Psoas muscle (tissue), 8 donors: ENCODE measurements at places on chromosomes 5 and 9.

DNA sequence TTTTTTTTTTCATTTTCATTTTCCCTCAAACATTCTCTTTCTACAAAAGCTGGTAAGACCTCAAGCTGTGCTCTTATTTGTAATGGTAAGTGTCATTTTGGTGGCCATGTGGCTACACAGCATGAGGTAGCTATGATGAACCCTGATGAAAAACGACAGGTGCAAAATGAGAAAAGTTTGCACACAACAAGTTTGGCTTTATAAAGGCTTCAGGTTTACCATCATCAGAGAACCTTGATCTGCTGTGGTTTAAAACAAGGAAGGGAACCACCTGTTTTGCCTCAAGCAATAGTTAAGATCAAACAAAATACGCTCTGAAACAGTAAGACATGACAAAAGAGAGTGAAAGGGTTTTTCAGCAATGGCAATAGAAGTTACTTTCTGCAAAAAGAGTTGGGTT, 1124.6 kb upstream of the ACO1 start:
- no peak overlapping the region for H3K4me3 ChIP-seq
- H3K27me3 ChIP-seq = no peaks in the 10 kb centered on the region
- H3K36me3 ChIP-seq = no peaks in the 10 kb centered on the region
- no peak for DNase-seq

- no peak for DNase-seq
- no peaks in the 10 kb centered on the region for H3K36me3 ChIP-seq
- no peak overlapping the region for H3K27ac ChIP-seq
- no peak overlapping the region for H3K4me3 ChIP-seq
These were observed 97.0 kb upstream of the VLDLR start for GRCh38 chr9:2524601-2525000.

- no peaks in the 10 kb centered on the region for H3K36me3 ChIP-seq
- no peak for DNase-seq
- H3K4me3 ChIP-seq = no peak overlapping the region
- peaks cover 5% of the 10 kb centered on the region for H3K4me1 ChIP-seq
These were observed 14.3 kb downstream of the IRF1 start for GRCh38 chr5:132475987-132476875.

DNA sequence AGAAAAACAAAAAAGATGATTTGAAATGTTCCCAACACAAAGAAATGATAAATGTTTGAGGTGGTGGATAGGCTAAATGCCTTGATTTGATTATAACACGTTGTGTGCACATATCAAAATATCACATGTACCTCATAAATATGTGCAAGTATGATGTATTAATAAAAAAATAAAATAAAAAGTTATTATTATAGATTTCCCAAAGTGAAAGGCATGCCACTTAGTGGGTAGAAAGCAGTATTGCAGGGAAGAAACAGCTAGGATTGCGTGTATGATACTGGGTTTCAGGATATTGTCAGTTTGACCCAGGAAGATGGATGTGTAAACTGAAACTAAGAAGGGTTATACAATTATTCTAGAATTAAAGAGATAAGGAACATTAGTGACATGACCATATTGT, 3.6 kb upstream of the TMEM38B start:
- peak overlapping the region; percentile 83 for H3K27ac ChIP-seq
- peaks cover 23% of the 10 kb centered on the region for H3K4me1 ChIP-seq
- H3K36me3 ChIP-seq = no peaks in the 10 kb centered on the region
- no peak for DNase-seq
- H3K4me3 ChIP-seq = no peak overlapping the region

- H3K27ac ChIP-seq = peak overlapping the region; percentile 84
- no peak for DNase-seq
- no peaks in the 10 kb centered on the region for H3K27me3 ChIP-seq
- no peaks in the 10 kb centered on the region for H3K36me3 ChIP-seq
- H3K4me1 ChIP-seq = peaks cover 36% of the 10 kb centered on the region
These were observed 19.0 kb downstream of the TMEM8B start for GRCh38 chr9:35847792-35848572.

GRCh38 chr5:79236970-79237739, 1.2 kb downstream of the JMY start:
- peaks cover 19% of the 10 kb centered on the region for H3K4me1 ChIP-seq
- peak overlapping the region; percentile 94 for H3K4me3 ChIP-seq
- peak overlapping the region; percentile 91 for H3K27ac ChIP-seq
- no peaks in the 10 kb centered on the region for H3K27me3 ChIP-seq

DNA sequence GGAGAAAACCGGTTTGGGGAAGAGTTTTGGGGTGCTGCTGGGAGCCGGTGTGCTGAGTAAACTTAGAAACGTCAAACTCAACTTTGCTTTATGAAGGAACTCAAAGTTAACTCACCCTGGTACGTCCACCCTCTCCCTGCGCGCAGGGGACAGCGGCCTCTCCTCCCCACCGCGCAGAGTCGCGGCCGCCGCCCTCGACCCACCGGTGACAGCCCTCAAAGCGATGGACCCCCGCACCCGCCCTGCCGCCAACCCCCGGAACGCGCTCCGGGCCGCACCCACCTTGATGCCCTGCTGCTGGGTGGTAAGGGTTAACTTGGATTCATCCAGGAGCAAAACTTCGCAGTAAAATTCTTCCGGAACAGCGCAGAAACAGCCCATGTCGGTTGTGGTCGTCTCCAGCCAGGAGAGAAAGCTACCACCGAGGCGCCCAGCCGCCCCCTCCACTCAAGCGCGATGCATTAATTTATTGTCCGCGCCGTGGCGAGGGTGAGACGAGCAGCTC, 366 bp downstream of the EPB41L4A start:
- peak overlapping the region; percentile 56 for H3K27ac ChIP-seq
- peak overlapping the region; percentile 85 for H3K4me3 ChIP-seq
- H3K27me3 ChIP-seq = no peaks in the 10 kb centered on the region
- no peaks in the 10 kb centered on the region for H3K4me1 ChIP-seq
- DNase-seq = peak; percentile 13
- H3K36me3 ChIP-seq = no peaks in the 10 kb centered on the region

DNA sequence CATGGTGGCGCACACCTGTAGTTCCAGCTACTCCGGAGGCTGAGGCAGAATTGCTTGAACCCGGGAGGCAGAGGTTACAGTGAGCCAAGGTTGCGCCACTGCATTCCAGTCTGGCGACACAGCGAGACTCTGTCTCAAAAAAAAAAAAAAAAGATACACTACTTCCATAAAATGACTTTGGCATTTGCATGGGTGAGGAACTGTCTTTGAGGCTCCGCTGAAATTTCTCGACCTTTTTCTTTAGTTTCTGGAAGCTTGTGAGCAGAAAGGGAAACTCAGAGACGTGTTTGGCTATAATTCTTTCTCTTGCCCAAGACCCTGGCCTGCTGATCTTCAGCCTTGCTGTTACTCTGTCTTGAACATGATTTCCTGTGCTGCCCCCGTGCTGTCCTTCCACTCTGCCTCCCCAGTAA, 37.3 kb downstream of the SPIN1 start:
- no peaks in the 10 kb centered on the region for H3K27me3 ChIP-seq
- H3K27ac ChIP-seq = no peak overlapping the region
- H3K4me1 ChIP-seq = no peaks in the 10 kb centered on the region
- DNase-seq = no peak
- H3K4me3 ChIP-seq = no peak overlapping the region
- H3K36me3 ChIP-seq = peaks cover 10% of the 10 kb centered on the region

DNA sequence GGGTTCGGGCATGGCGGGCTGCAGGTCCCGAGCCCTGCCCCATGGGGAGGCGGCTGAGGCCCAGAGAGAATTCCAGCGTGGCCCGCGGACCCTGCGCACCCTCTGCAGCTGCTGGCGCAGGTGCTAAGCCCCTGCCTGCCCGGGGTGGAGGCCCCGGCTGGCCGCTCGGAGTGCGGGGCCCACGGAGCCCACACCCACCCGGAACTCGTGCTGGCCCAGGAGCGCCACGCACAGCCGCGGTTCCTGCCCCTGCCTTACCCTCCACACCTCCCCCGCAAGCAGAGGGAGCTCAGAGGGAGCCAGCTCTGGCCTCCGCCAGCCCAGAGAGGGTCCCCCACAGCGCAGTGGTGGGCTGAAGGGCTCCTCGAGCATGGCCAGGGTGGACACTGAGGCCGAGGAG, 75.3 kb downstream of the MRPS30 start:
- DNase-seq = no peak
- no peak overlapping the region for H3K27ac ChIP-seq
- no peaks in the 10 kb centered on the region for H3K27me3 ChIP-seq
- H3K4me1 ChIP-seq = no peaks in the 10 kb centered on the region
- H3K4me3 ChIP-seq = no peak overlapping the region
- no peaks in the 10 kb centered on the region for H3K36me3 ChIP-seq

GRCh38 chr5:39517800-39518199, 93.0 kb upstream of the DAB2 start:
- H3K36me3 ChIP-seq = no peaks in the 10 kb centered on the region
- no peak for DNase-seq
- peaks cover 13% of the 10 kb centered on the region for H3K4me1 ChIP-seq
- no peak overlapping the region for H3K27ac ChIP-seq

DNA sequence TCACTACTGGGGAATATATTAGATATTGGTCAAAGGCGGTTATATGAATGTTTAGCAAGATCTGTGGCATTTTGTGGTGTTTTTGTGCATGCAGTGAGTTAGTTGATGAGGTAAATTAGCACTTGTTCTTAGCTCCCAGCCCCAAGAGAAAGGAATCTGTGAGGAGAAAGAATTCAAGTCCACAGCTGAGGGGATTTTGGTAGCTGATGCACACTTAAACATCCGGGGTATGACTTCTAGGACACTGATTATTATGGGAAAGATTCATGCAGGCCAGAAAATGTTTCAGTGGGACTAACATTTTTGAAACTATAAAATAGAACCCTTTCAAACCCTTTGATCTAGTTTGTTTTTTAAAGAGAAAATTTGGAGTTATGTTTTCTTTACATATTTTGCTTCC, 118.2 kb upstream of the RPS23 start:
- peak overlapping the region; percentile 27 for H3K27ac ChIP-seq
- no peaks in the 10 kb centered on the region for H3K4me1 ChIP-seq
- DNase-seq = no peak
- no peaks in the 10 kb centered on the region for H3K27me3 ChIP-seq
- no peaks in the 10 kb centered on the region for H3K36me3 ChIP-seq
- no peak overlapping the region for H3K4me3 ChIP-seq

DNA sequence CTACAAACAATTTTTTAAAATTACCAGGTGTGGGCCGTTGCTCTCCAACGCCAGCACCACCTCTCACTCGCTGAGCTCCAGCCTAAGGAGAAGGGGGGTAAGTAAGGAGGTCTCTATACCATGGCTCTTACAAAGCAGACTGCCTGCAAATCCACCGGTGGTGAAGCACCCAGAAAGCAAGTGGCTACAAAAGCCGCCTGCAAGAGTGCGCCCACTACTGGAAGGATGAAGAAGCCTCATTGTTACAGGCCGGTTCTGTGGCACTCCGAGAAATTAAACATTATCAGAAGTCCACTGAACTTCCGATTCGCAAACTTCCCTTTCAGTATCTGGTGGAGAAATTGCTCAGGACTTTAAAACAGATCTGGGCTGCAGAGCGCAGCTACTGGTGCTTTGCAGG, 46.0 kb downstream of the CDO1 start:
- H3K27me3 ChIP-seq = no peaks in the 10 kb centered on the region
- H3K4me1 ChIP-seq = no peaks in the 10 kb centered on the region
- no peaks in the 10 kb centered on the region for H3K36me3 ChIP-seq
- no peak for DNase-seq
- no peak overlapping the region for H3K27ac ChIP-seq

GRCh38 chr5:36630201-36631145, 24.1 kb downstream of the SLC1A3 start:
- no peak overlapping the region for H3K27ac ChIP-seq
- H3K4me3 ChIP-seq = no peak overlapping the region
- no peaks in the 10 kb centered on the region for H3K4me1 ChIP-seq

GRCh38 chr5:175796536-175797499, 74.6 kb upstream of the CPLX2 start:
- no peaks in the 10 kb centered on the region for H3K36me3 ChIP-seq
- H3K4me1 ChIP-seq = peaks cover 3% of the 10 kb centered on the region
- no peaks in the 10 kb centered on the region for H3K27me3 ChIP-seq
- H3K27ac ChIP-seq = no peak overlapping the region

DNA sequence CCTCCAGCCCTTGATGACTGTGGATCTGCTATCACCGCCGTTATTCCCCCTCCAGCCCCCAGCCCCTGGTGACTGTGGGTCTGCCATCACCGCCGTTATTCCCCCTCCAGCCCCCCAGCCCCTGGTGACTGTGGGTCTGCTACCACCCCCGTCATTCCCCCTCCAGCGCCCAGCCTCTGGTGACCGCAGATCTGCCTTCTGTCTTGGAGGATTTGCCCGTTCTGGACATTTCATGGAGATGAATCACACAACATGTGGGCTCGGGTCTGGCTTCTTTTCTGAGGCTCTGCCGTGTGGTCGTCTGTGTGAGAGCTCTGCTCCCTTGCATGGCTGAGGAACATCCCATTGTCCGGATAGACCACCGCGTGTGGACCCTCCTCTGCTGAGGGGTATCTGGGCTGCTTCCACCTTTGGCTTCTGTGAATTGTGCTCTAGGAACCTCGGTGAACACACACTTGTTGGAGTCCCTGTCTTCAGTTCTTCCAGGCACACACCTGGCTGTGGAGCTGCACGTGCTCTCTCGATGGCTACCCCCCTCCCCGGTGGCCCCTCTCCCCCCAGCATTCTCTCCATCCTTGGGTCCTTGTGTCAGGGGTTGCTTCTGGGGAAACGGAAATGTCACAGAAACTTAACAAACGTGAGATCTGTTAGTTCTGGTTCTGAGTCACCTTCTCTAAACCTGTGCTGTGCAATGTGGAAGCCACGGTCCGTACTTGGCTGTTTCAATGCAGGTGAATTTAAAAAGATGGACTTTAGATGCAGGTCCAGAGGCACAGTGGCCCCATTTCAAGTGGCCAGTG, 105.3 kb upstream of the COL5A1 start:
- no peaks in the 10 kb centered on the region for H3K4me1 ChIP-seq
- H3K27ac ChIP-seq = no peak overlapping the region
- peak; percentile 32 for DNase-seq
- no peaks in the 10 kb centered on the region for H3K36me3 ChIP-seq
- H3K27me3 ChIP-seq = peaks cover 38% of the 10 kb centered on the region

- no peak overlapping the region for H3K27ac ChIP-seq
- no peak overlapping the region for H3K4me3 ChIP-seq
- H3K36me3 ChIP-seq = no peaks in the 10 kb centered on the region
- H3K4me1 ChIP-seq = no peaks in the 10 kb centered on the region
- no peak for DNase-seq
- H3K27me3 ChIP-seq = no peaks in the 10 kb centered on the region
These were observed 306.6 kb downstream of the FBXL7 start for GRCh38 chr5:15806613-15807012.

DNA sequence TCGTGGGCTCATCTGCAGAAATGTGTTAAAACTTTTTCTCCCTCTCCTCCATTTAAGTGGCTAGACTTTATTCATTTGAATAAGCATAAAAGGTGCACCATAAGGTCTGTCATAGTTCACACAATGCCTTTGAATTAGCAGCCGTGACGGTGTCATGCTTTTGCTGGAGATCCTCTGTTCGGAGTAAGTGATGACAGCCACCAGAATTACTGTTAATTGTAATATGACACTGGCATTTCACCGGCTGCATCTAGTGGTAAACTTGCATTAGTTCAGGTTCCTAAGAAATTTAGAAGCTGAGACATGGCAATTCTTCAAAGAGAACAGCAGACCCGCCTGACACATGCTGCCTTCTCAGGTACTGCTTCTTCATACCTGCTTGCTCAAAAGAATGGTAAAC, 241.7 kb downstream of the EBF1 start:
- no peaks in the 10 kb centered on the region for H3K4me1 ChIP-seq
- no peak overlapping the region for H3K27ac ChIP-seq
- DNase-seq = no peak
- no peaks in the 10 kb centered on the region for H3K27me3 ChIP-seq
- no peaks in the 10 kb centered on the region for H3K36me3 ChIP-seq

GRCh38 chr5:5314626-5315025, 107.9 kb upstream of the ICE1 start:
- no peak overlapping the region for H3K4me3 ChIP-seq
- DNase-seq = no peak
- H3K36me3 ChIP-seq = no peaks in the 10 kb centered on the region
